Uterus (tissue), 4 donors: ENCODE measurements at places on chromosomes 2 and 18.

GRCh38 chr18:79389689-79390088, 6.0 kb upstream of the NFATC1 start:
- no peak for DNase-seq

DNA sequence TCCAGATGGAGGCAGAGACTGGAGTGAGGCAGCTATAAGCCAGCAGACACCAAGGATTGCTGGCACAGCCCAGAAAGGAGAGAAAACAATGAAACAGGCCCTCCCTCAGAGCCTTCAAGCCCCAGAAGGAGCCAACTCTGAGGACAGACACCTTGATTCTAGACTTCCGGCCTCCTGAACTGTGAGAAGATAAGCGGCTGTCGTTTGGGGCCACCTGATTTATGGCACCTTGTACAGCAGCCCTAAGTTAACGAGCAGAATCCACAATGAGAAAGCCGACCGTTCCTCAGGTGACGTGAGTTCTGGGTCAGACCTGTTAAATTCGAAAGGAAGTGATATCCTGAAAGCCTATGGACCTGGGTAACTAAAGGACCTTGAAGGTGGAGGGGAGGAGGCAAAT, 7.3 kb upstream of the CNDP2 start:
- no peak for DNase-seq

- no peak for DNase-seq
These were observed 120.5 kb downstream of the HIBCH start for GRCh38 chr2:190199109-190199508.

DNA sequence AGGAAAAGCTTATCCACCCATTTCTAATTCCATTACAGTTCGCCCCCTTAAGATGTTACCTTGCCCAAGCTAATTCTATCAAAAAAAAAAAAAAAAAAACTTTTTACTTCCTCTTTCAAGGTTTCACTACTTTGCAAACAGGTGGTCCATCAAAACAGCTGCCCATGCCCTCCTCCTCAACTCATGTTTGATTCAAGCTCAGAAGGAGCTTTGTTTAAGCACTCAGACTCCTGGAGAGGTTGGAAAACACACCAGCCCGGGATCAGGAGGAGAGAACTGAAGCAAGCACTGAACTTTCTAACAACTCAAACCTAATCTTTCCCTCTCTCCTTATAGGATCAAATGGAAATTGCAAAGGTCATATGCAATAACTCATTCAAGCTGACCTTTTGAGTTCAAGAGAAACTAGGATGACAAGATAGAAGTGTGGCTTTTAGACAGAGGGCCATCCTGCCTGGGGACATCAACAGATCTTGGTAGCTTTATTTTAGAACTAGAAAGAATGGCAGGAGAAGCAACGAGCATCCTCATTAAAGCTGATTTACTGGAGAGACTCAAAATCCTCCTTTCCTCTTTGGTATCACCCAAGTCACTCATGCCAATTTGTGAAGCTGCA, 28.3 kb upstream of the FZD7 start:
- no peak for DNase-seq

DNA sequence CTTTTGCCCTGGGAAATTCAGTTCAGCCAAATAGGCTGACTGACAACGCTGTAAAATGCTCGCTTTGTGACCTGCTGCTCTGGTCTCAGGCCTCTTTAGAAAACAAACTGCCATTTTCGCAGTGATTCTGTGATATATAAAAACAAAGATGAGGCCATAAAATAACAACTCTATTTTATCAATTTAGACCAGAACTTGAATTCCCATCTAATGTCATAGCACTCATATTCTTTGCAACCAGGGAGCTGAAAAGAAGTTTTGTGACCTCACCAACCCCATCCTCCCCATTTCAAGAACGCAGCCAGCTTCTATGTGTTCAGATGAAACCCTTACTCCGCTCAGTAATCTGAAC, 40.3 kb downstream of the TCF4 start:
- DNase-seq: no peak

- DNase-seq: no peak
These were observed 42.5 kb downstream of the TEX44 start for GRCh38 chr2:231634951-231635875.

- no peak for DNase-seq
These were observed 4.5 kb upstream of the C18orf32 start for GRCh38 chr18:49491534-49491856.

- DNase-seq: no peak
These were observed 14.2 kb downstream of the ECEL1 start for GRCh38 chr2:232473467-232473890.

GRCh38 chr2:207784898-207785297, 15.2 kb upstream of the FZD5 start:
- DNase-seq: no peak

- DNase-seq: peak; percentile 66
These were observed 25.6 kb upstream of the PRLH start for GRCh38 chr2:237540823-237541222.

GRCh38 chr2:224038049-224038829, 847 bp downstream of the SERPINE2 start:
- DNase-seq: peak; percentile 16

DNA sequence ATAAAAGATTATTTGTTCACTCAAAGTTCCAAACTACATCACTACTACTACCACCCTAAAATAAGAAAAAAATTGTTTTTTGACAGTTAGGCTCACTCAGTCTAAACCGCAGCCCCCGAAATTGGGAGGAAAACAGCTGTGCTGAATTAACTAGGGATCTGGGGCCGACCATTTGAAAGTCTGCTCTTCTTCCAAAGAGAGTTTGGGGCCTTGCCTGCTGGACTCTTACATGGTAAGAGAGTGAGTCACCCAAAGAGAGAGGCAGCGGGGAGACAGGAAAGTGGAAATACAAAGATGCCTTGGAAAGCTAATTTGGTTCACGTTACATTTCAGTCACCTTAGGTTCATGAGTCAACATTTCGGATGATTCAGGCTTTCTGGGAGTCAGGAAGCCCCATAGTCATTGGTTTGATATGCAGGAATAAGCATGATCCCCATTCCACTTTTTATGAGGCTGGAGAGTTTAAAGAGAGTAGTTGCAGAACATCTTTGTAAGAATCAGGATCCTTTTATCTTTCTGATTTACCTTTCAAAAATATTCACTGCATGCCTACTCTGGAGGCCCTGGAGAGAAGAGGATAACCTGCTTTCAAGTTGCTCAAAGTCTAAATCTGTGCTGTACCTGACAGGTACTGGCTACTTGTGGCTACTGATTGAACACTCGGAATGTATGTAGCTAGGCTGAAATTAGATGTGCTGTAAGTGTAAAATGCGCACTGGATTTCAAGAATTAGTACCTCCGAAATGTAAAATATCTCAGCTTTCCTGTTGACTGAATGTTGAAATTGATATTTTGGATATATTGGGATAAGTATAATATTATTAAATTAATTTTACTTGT, 995 bp upstream of the RTN4 start:
- DNase-seq: peak; percentile 91

DNA sequence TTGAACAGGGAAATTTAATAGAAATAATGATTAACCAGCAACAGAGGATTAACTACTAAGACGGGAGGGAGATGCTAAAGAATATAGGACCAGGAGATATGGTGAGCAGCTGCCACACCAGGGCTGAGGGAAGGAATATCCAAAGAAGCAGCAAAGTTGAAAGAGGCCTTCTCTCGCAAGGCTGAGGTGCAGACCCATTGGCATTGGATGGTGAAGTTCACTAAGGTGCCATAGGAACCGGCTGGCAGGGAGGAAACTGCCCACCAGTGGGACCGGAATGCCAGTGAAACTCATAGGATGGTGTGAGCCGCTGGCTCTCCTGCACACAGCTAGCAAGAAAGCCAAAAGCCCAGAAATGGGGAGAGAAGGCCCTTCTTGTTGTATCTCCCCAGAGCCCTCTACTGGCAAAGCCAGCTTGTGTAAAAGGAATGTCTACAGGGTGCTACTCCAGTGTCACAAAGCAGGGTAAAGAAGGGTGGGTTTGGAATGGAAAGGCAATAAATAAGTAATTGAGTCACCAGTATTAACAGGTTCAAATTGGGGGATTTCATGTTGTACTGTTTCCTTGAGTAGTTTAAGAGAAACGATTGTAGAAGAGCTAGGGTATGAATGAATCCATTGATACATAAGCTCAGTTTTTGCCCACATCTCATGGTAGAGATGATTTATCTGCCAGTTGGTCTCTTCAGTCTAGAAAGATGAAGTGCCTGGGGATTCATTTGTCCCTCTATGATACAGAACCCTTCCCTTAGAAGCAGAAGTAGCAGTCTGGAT, 36.0 kb downstream of the FARP2 start:
- DNase-seq: no peak

DNA sequence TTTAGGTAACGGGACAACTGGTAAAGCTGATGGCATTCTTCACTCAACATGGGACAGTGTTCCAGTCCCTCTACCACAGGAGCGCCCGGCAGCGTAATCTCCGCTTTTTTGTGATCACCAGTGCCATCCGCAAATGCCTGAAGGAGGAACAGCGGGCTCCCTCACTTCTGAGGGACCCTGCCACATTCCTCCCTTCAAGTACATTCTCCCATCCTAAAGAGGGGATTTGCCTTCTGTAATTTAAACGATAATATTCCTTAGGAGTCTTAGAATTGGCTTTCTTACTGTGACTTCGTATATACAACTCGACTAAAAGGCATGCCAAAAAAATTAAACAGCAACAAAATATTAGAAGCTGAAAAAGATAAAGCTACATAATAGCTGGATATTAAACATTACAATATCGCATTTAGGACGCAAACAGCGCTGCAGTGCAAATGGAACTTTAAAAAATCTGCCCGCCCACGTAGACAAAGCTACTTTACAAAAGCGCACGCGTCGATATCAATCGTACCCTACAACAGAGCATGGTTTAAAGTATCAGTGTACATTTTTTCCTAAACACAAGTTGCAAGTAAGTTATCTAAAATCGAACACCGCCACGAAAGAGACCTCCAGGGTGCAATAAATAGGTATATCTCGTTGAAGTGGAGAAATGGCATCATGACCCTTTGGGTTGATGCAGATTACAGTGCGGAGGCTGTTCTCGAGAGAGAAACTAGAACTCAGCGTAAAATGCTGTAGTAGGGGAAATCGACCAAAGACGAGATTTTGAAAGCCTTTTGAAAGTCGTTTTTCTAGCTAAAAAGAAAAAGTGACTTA, 2.3 kb upstream of the VSNL1 start:
- DNase-seq: no peak

DNA sequence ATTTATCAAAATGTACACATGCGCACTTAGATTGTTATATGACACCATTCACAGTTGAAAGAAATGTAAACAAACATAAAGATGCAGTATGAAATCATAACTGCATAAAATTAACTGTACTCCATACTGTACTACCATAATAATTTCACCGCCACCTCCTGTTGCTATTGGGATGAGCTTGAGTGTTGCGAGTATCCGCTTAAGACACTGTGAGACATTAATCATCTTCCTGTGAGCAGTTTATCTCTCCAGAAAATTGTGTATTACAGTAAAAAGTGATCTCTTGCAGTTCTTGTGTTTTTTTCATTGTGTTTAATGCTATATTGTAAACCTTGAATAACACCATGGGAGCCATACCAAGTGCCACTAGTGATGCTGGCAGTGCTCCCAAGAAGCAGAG, 46.1 kb downstream of the OLA1 start:
- DNase-seq: no peak

- DNase-seq: no peak
These were observed 151.8 kb downstream of the WDPCP start for GRCh38 chr2:63436488-63436887.

- DNase-seq: no peak
These were observed 187.5 kb downstream of the TWIST2 start for GRCh38 chr2:239035361-239035814.
